ENCODE measurements at places on chromosomes 11 and 22.

DNA sequence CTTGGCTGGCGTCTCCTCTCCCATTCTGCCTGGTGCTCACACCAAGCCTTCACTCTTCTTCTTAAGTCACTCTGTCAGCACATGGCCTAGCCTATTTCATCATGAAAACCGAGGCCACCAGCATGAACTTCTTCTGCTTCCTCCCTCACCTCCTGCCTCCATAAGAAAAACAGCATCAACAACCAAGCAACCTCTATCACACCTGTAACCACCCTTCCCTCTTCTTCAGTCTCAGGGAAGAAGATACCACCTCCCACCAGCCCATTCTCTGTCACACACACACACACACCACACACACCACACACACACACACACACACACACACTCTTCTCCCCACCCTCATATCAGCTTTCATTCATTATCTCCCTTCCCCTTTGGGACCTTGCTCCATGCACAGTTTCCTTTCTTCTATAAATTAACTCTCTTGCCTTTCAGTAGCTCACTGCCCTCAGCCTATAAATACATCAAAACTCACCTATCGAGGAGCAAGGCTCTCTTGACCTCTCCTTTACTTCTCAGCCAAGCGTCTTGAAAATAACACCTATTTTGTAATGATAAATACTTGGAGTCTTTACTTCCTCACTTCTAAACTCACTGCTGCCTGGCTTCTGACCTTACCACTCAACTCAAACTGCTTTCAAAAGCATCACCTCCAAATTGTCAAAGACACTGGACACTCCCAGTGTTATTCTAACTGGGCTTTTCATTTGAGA, 36.6 kb downstream of the SC5D start:
- no peak for DNase-seq

- DNase-seq, result no peak
These were observed 72.9 kb downstream of the TNRC6B start for GRCh38 chr22:40250608-40251007.

GRCh38 chr11:48001438-48002021, 21.2 kb downstream of the PTPRJ start:
- peak; percentile 28 for DNase-seq

DNA sequence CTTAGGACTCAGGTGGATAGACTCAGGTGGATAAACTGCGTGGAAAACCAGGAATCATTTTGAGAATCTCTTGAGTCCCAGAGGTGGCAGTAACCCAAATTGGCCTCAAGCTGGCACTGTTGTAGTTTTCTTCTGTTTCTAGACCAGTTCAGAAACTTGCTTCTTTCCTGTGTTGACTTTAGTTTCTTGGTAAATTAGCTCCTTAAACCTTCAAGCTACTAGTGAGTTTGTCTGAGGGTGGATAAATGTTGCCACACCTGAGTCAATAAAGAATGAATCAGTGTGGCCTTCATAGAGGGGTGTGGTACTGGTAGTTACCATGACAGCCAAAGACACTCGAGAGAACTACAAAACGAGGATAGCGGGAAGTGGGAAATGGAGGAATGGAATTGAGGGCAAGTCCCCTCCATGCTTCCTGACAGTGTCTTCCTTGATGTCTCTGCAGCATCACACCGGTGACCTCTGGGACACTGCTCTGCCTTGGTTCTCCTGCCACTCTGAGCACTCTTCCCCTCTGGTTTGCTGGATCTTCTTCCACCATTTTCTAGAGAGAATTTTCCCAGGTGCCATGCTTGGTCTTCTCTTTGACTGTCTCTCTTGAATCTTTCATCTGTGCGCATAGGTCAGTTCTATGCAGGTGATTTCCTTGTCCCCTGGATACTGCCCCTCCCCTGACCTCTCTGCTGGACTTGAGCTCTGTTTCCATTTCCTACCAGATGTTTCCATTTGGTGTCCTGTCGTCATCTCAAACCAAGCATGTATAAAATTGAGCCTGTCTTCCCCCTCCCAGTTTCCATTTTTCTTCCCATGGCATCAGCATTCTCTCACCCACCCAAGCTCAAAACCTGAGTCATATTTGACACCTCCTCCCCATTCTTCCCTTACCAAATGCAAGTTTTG, 7.2 kb downstream of the POLD4 start:
- peak; percentile 44 for DNase-seq

- DNase-seq, result no peak
These were observed 1018.9 kb downstream of the DLG2 start for GRCh38 chr11:84607975-84608836.

GRCh38 chr11:67435031-67435726, 2.3 kb downstream of the PTPRCAP start:
- DNase-seq, result no peak

GRCh38 chr22:21564411-21564810, 3.1 kb upstream of the UBE2L3 start:
- DNase-seq, result no peak

- no peak for DNase-seq
These were observed 61.6 kb downstream of the LRP5 start for GRCh38 chr11:68373815-68374501.

- DNase-seq, result no peak
These were observed 17.8 kb downstream of the FADD start for GRCh38 chr11:70220920-70221319.

DNA sequence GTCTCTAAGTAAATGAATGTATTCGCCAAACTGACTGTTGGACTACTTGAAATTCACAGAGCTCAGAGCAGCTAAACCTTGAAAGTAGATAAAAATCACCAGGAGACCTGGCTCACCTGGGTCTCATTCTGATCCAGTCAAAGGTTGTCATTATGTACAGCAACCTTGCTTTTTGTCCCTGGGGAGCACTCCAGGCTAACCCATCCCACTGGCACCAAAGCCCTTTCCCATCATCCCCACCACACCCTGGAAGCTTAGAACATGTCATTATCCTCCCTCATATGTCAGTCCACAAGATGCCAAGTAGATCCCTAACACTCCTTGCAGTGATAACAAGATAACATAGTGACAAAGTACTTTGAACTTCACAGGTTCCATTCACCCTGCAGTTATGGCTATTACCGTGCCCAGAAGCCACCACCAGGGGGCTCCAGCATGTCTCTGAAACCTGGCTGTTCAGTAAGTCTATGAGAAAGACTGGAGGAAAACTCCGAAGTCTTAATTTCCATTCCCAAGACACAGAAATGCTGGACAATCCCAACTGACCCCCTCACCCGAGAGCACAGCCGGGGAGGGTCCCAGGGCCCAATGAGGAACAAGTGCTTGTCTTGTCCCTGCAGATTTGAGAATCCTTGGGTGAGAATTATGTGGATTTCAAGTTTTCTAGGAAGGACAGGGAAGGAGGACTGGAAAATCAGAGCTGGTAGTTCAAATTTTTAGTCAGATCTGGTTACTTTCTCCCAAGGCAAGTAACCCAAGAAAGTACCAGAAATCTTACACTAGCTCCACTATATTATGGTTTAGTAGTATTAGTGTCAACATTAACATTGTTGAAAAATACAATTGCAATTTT, 43.0 kb upstream of the USP47 start:
- DNase-seq, result peak; percentile 23

GRCh38 chr11:130416906-130417305, 11.5 kb downstream of the ADAMTS8 start:
- no peak for DNase-seq

- DNase-seq, result no peak
These were observed 128.7 kb downstream of the MPPED1 start for GRCh38 chr22:43540529-43540923.

- no peak for DNase-seq
These were observed 44.1 kb downstream of the DCUN1D5 start for GRCh38 chr11:103047837-103048236.

- DNase-seq, result no peak
These were observed 11.9 kb downstream of the DKK3 start for GRCh38 chr11:11996321-11997048.

GRCh38 chr11:101867951-101868350, 46.9 kb upstream of the CEP126 start:
- no peak for DNase-seq

- DNase-seq, result no peak
These were observed 36.0 kb downstream of the COMMD9 start for GRCh38 chr11:36253238-36253637.

DNA sequence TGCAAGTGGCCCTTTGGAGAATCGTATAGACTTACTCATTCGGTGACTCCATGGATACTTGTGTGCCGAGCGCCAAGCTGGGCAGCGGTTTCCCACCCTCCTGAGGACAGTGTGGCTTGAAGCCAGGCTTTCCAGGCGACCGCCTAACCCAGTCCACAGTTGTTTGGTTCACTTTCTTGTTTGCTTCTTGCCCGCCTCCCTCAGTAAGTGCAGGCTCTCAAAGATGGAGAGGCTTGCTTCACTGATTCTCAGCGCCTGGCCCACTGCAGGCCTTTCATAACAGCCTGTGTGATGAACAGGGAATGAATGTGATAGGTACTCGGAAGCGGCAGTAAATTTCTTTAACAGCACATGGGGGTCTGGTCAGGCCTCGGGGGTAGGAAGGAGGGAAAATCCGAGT, 11.2 kb upstream of the MDK start:
- DNase-seq, result no peak

GRCh38 chr22:46967445-46968358, 205.3 kb downstream of the TBC1D22A start:
- no peak for DNase-seq

DNA sequence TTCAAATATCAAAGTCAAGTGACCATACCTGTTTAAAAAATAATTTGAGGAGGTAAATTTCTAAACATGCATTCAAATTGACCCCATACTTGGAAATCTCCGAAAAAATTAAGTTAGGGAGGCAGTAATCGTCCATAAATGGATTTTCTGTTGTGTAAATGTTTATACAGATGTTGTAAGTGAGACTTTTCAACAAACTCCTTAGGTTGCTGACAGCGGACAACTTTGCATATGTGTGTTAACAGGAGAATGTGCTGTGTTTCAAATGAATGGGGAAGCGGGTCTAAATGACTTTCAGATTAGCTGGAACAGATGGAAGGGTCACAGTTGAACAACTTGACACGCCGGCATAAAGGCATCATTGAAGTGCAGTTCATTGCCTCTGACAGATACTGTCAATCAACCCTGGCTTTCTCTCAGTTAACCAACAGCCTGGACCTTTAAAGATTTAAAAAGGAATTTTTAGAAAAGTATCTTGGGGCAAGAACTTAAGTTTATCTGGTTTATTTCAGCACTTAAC, 98.2 kb upstream of the DBX1 start:
- no peak for DNase-seq

DNA sequence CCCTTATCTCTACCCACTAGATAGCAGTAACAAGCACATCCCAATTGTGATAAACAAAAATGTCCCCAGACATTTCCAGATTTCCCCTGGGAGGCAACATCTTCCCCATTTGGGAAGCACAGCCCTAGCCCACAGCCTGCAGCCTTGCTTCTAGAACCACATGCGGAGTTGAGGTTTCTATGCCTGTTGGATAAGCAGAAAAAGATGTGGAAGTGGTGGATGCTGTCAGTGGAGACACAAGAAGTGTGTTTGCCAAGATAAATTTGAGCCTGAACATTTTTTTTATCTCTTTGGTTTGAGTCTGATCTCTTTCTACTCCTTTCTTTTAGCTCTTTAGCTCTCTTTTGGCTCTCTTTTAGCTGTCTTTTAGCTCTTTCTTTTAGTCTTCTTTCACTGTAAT, 884.5 kb downstream of the NTM start:
- no peak for DNase-seq

GRCh38 chr11:57203359-57203758, 21.6 kb downstream of the LRRC55 start:
- no peak for DNase-seq

GRCh38 chr11:22879630-22880029, 19.4 kb upstream of the CCDC179 start:
- no peak for DNase-seq

- no peak for DNase-seq
These were observed 593.7 kb downstream of the METTL15 start for GRCh38 chr11:28701760-28702449.

DNA sequence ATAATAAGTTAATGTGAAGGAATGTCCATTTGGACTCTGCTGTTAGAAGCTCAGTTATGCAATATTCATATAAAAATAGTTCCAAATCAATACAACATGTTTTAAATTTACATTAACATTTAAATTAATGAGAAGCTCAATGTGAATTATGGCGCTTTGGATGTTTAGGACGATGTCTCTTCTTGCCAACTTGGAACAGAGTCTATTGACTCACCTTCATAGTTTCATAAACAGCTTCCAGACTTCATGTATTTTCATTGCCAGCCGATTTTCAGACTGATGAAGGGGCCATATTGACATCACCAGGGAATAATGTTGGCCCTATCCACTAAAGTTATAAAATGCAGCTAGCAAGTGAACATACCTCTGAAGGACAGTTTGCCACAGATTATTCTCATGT, 1136.2 kb downstream of the LRRC4C start:
- DNase-seq, result no peak

- DNase-seq, result peak; percentile 2
These were observed 7.9 kb downstream of the NCAM1 start for GRCh38 chr11:112968941-112969713.

DNA sequence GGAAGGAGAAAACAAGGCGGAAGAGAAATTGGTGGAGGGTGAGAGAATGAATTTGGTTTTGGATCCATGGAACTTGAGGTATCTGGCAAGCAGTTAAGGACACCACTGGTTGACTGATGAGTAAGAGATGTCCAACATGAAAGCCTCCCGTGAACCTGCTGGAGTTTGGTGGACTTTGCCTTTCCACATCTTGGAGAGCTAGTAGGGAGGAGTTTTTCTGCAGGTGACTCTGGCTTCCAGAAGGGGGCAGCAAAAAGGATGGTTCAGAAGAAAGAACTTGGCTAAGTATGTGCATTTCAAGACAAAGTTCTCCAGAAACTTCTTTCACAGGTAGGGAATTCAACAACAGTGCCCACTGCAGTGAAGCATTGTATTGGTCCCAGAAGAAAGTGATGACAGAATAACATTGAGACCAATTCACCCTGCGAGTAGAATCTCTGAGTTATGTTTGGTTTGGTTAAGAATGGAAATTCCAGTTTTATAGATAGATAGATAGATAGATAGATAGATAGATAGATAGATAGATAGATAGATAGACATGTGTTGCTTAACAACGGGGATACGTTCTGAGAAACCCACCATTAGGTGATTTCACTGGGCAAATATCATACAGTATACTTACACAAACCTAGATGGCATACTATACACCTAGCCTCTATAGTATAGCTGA, 28.5 kb downstream of the DCDC1 start:
- no peak for DNase-seq

DNA sequence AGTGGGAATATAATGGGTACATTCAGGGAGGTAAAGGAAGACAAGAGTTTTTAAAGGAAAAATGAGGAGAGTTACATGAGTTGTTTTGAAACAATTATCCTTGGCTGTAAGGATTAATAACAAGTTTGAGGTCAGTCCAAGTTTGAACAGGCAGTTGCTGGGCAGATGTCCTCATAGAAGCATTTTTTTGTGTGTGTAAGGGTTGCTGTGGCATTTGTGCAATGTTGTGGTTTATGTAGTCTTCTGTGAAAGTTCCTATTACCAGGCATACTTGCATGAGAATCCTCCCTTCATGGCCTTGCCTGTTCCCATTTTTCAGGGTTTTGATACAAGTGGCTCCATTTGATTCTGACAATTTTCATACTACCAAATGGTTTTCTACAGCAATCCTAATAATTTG, 400.2 kb downstream of the KCNA4 start:
- DNase-seq, result no peak

GRCh38 chr11:63913866-63914830, 2.8 kb downstream of the RCOR2 start:
- no peak for DNase-seq

All from AG09309 (cell line).